CD4-positive, alpha-beta memory T cell (primary cell): ENCODE measurements at places on chromosomes 4 and X.

DNA sequence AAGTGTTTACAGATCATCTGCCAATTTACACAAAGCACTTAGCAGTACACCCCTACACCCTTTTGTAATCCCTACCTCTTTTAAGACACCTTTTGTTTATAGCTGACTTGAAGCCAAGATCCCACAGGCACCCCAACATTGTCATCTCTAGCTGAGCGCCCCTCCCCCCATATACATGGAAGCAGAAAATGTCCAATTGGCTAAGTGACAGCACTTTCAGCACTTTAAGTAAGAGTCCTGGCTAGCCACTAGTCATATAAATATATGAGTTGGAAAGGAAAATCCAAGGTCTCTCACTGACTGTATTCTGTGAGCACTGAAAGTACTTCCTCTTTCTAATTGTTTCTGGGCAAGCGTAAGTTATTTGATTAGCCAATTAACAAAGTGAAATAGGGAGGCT lies 108.2 kb downstream of the NSUN7 start:
- DNase-seq: no peak

DNA sequence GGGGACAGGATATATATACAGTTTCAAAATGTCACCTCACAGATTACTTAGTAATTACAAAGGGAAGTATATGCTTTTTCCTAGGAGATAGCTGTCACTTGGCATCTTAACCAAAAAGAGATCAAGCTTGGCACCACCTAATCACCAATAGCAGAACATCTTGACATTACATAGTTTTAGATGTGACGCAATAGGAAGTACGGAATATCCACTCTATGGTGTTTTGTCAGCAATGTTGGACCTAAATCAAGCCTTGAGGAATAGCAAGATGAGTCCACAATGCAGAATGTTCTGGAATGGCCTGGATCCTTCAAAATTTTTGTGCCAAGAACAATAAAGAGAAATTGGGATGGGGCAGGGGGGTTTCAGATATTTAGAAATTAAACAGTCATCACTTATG lies 1488.2 kb downstream of the FSTL5 start:
- DNase-seq: no peak

DNA sequence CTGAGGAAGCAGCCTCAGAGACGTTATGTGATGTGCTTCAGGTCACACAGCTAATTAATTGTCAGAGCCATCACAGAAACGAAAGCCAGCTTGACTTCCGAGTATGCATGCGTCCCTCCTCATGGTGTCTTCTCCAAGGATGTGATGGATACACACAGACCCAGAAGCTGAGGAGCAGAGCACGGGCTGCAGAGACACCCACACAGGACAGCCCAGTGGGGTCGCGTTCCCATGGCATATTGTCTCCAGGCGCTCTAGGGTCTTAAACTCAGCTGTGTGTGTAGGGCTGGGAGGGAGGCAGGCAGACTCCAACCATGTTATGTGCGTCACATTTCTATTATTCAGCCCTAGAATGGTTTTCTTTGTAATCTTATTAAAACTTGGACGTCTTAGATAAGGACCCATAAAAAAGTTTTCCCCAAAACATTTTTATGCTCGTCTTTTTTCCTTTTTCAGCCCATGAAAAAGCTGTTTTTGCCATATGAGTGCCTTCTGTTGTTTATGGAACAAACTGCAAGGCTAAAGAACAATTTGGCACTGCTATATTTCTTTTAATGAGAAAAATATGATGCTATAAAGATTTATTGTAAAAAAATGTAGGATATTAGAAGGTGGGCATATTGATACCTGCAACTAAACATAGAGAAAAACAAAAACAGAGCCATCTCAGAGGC lies 48.5 kb downstream of the TENM3 start:
- DNase-seq: no peak

DNA sequence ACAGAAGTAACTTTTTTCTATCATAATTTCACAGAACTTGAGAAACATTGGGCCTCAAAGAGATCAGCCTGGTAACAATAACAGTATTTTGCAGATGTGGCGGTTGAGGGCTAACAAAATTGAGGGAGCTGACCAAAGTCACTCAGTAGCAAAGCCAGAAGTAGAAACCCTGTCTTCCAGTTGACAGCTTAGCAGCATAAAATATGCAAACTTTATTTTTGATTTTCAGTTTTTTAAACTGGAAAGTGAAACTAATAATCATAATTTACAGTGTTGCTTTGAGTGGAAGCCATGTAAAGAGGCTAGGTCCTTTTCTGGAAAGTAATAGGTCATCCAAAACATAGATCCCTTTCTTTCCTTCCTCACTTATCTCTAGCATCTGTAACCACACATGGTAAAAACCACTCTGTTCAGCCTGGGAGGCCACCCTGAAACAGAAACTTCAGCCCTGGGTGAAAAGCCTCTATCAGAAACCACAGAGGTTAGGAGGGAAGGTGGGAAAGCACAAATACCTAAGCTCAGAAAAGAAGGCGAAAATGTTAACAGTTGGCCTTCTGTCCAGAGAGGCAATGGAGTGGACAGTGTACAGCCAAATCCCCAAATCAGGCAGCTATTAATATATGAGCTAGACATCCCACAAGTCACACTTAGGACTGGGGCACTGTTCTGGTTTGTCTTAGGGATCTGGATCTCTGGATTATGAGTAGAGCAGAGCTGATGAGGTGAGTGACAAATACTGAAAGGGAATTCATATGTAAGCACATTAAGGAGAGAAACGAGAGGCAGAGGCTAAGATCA lies 61.1 kb upstream of the ARSJ start:
- DNase-seq: no peak

DNA sequence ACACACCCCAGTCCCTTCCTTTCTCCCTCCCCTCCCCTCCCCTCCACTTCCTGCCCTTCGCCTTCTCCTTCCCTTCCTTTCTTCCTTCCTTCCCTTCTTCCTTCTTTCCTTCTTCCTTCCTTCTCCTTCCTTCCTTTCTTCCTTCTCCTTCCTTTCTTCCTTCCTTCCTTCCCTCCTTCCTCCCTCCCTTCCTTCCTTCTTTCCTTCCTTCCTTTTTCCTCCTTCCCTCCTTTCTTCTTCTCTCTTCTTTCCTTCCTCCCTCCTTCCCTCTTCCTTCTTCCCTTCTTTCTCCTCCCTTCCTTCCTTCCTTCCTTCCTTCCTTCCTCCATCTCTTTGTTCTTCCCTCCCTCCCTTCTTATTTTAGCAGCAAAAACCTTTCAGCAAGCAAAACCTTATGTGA lies 162.1 kb downstream of the EFNB1 start:
- no peak for DNase-seq

DNA sequence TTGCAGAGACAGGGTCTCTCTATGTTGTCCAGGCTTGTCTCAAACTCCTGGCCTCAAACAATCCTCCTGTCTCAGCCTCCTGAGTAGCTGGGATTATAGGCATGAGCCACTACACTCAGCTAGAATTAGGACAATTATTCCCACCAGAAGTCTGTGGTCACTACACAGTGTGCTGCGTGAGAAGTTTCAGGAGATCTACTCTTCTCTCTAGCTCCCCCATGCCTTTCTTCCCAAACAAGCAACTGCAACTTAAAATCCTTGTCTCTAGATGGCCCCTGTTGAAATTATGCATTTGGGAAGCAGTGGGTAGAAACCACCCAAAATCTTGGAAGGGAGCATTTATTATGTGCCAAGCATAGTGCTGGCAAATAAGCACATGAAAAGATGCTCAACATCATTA lies 21.1 kb upstream of the MAP7D3 start:
- no peak for DNase-seq

GRCh38 chr4:73897380-73898136 lies 28.4 kb downstream of the CXCL1 start:
- no peak for DNase-seq

DNA sequence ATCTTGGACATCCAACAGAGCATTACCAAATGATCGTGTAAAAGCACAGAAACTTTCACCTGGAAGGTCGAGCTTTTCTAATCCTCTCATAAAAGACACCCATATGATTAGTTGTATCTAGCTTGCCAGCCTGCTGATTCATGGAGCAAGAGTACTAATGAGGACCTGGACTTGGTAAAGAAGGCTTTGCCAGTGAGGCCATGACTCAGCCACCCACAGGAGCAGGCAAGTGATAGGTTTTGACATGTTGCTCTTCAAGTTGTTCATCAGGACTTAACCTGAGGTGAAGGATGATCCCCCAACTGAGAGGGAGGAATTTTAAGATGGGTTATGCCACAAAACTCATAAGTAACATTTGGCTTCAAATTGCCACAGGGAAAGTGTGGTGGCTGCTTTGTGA lies 24.7 kb upstream of the EPGN start:
- no peak for DNase-seq

- no peak for DNase-seq
These were observed 231.0 kb upstream of the GYPA start for GRCh38 chr4:144371485-144371884.

- no peak for DNase-seq
These were observed 104.7 kb upstream of the EGFL6 start for GRCh38 chrX:13464599-13465275.

- no peak for DNase-seq
These were observed 114.4 kb downstream of the PSAPL1 start for GRCh38 chr4:7320206-7320797.

GRCh38 chr4:1778642-1779392 lies 14.3 kb upstream of the FGFR3 start:
- DNase-seq: no peak

GRCh38 chrX:17697191-17697590 lies 40.1 kb upstream of the SCML1 start:
- DNase-seq: peak; percentile 4

GRCh38 chr4:47654972-47655693 lies 170.1 kb downstream of the ATP10D start:
- no peak for DNase-seq

GRCh38 chr4:6633091-6633906 lies 7.2 kb upstream of the MRFAP1 start:
- DNase-seq: no peak

- no peak for DNase-seq
These were observed 34.6 kb downstream of the CLOCK start for GRCh38 chr4:55512077-55512476.

DNA sequence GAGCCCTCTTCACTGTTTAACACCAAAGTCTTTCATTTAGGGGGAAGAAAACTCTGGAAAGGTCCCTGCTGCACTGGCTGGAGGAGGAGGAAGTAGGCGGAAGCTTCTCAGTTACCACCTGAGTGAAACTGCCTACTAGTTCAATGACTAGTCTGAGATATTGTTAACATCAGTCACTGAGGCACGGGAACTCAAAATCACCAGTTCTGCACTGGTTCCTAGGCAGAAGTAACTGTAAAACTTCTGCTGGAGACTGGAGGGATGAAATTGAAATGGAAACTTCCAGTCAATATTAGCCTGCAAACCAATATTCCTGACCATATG lies 178.3 kb downstream of the SNCA start:
- DNase-seq: no peak

GRCh38 chr4:80279751-80280150 lies 13.3 kb downstream of the FGF5 start:
- no peak for DNase-seq

- DNase-seq: no peak
These were observed 45.2 kb downstream of the PRSS12 start for GRCh38 chr4:118307643-118308042.

- DNase-seq: no peak
These were observed 931.2 kb downstream of the CCSER1 start for GRCh38 chr4:91058345-91058744.

DNA sequence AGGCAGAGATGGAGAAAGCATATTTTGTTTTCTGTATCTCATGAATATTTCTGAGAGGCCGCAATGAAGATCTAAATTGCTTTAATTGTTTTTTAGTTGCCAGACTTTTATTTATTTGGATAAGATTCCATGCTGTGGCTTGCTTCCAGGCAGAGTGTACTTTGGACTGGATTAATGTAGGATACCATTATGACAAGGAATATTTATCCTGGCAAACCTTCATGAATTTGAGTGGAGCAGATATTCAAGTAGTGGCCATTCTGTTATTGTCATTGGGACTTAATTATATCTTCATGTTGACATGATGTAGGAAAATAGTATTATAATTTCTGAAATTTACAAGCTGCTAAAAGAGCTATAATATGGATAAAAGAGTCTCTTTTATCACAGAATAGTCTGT lies 182.9 kb downstream of the C4orf33 start:
- no peak for DNase-seq

DNA sequence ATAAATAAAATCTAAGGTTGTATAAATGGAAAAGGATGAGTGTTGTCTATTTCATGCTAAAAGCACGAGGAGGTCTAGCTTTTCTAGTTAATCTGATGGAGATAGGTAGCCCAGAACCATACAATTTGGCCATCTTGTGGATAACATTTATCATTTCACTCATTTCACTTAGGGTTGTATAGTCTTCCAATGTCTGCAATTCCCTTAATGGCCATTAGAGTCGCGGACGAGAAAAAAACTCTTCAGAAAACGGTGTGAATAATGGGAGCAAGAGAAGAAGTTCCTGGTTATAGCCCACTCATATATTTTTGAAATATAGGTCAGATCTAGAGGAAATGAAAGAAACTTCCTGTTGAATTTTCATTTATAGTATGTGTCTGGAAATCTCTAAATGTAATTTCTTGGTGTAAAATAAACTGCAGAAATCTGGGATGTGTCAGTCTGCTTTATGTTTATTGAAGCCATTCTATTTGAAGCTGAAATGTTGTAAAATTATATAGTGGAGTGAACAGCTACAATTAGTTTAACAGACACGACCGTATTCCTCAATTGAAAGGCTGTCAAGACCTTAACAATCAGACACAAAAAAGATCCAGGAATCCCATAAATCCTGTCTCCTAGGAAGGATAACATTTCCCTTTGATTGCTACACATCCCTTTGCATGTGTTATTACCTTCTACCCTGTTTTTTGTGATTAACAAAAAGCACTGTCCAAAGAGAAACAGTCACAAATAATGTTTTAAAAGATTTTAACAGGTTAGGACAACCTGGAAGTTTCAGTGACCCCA lies 47.7 kb upstream of the MGST2 start:
- no peak for DNase-seq

GRCh38 chr4:184825896-184826690 lies at the start of gene ACSL1:
TSS of gene ACSL1 (minus strand) at chr4:184825968. CDS start at chr4:184803514, 22,454 bp downstream.
- DNase-seq: peak; percentile 80

- DNase-seq: no peak
These were observed 151.3 kb upstream of the FAM47C start for GRCh38 chrX:36856849-36857248.

DNA sequence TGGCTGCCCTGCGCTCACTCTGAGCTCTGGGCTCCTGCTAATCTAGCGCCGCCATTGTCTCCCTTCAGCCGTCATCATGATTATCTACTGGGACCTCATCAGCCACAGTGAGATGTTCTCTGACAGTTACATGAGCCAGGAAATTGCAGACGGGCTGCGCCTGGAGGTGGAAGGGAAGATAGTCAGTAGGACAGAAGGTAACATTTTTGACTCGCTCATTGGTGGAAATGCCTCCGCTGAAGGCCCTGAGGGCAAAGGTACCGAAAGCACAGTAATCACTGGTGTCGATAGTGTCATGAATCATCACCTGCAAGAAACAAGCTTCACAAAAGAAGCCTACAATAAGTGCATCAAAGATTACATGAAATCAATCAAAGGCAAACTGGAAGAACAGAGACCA lies 21.8 kb upstream of the PIN4 start:
- DNase-seq: no peak

- DNase-seq: no peak
These were observed 334.9 kb upstream of the ADGRL3 start for GRCh38 chr4:60865273-60865672.
